ENCODE measurements at places on chromosomes 6 and 20. TPM values are rescaled to one million over a fixed set of nuclear protein-coding genes. Genes with fewer than 3 reads are reported as not detected.

GRCh38 chr6:74356391-74356790 lies 660.4 kb downstream of the CD109 start:
- no peak for DNase-seq
- H3K27ac ChIP-seq: no peak overlapping the region
- no peaks in the 10 kb centered on the region for H3K36me3 ChIP-seq
- no peaks in the 10 kb centered on the region for H3K27me3 ChIP-seq
- H3K4me1 ChIP-seq: no peaks in the 10 kb centered on the region

- H3K4me3 ChIP-seq: no peak overlapping the region
- no peaks in the 10 kb centered on the region for H3K36me3 ChIP-seq
- peaks cover 2% of the 10 kb centered on the region for H3K27me3 ChIP-seq
- no peak for DNase-seq
- peaks cover 8% of the 10 kb centered on the region for H3K4me1 ChIP-seq
Observed at GRCh38 chr20:57470212-57470522, 54.8 kb downstream of the CTCFL start.

Gene SMLR1
- total RNA-seq: not detected

GRCh38 chr6:147648916-147649315 lies 140.4 kb downstream of the SAMD5 start:
- no peak overlapping the region for H3K4me3 ChIP-seq
- H3K27ac ChIP-seq: no peak overlapping the region
- DNase-seq: no peak
- no peaks in the 10 kb centered on the region for H3K4me1 ChIP-seq
- H3K27me3 ChIP-seq: no peaks in the 10 kb centered on the region

Gene CDC40
- 31.0 TPM for total RNA-seq

Gene OR12D3
- not detected for total RNA-seq

DNA sequence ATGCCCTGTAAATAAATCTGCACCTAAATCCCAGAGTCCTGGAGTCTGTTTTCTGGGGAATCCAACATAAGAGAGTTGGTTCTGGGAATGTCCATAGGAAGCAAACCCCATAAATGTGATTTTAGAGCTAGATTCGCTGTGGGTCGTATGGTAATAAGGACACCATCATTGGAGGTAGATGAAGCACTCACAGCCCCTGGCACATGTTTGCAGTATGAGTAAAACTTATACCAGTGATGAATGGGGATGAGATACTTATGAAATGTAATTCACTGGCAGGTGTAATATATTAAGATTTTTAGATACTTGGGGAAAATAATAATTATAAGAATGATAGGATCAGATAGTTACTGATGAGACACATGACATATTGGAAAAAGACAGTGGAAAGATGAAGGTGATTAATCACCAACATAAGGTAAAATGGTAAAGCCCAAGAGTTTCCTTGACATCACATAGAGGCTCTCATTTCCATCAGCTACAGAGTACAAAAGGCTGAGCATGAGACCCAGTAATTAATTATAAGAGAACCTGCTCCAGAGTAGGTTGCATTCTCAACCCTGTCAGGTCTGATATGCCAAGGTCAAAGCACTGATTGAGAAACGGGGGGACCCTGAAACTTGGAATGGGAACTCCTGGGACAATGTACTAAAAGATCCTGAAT lies 44.7 kb upstream of the THEMIS start:
- peaks cover 38% of the 10 kb centered on the region for H3K36me3 ChIP-seq
- no peaks in the 10 kb centered on the region for H3K27me3 ChIP-seq
- H3K4me1 ChIP-seq: peaks cover 14% of the 10 kb centered on the region
- DNase-seq: no peak
